NCI-H187 (cell line): ENCODE measurements at places on chromosomes 13 and 19.

GRCh38 chr13:86710013-86710412, 910.8 kb upstream of the SLITRK6 start:
- no peak for DNase-seq

GRCh38 chr13:73767747-73768315, 366.4 kb downstream of the KLF12 start:
- DNase-seq, result no peak

DNA sequence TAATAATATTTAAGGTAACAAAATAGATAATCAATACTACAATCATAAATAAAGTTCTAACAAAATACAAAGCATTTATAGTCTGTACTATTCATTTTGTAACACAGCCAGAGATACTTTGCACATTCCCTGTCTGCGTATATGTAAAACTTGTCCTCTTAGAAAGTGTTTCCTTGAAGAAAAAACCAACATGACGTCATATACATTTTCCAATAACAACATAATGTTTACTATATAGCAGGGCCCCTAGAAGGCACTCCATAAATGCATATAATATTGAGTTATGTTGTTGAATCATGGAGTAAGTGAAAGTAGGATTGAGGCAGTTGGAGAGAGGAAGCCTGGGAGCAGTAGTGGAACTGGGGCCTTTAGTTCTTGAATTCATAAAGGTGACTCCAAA, 371.4 kb upstream of the HTR2A start:
- no peak for DNase-seq

GRCh38 chr13:26494571-26495195, 62.8 kb upstream of the WASF3 start:
- DNase-seq, result no peak

DNA sequence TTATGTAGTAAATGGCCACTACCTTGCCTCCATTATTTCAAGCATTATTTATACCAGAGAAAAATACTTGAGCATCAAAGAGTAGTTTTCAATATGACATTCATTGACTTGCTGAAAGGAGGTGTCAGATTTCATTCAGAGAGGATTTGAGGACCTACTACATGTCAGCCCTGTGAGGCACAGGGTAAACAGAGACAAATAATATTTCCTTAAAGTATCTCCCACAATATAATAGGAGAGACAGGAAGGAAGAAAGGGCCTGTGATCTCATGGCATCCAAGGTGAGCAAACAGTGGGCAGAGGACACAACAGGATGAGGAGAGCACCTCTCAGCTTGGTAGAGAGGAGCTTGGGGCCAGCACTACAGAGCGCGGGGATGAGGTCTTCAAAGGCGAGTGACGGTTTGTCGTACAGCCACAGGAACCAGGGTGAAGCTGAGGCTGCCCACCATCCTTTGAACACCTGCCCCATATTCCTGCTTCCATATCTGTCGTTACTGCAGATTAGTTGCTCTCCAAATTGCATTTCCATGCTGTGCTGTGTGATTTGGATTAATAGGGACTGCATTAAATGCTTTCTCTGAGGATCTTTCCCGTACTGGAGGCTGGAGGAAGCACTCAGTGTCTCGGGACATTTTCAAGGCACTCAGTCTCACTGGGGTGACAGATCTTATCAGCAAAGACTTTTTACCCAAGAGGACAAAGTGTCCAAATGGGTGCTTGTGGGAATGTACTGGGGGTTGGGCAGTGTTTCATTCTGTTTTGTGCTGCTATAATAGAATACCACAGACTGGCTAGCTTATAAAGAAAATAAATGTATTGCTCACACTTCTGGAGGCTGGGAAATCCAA, 59.2 kb downstream of the GJA3 start:
- DNase-seq, result no peak

GRCh38 chr13:99009987-99010551, 32.2 kb upstream of the DOCK9 start:
- DNase-seq, result no peak

- DNase-seq, result no peak
Observed at GRCh38 chr13:22562116-22562515, 618.7 kb upstream of the SGCG start.

- no peak for DNase-seq
Observed at GRCh38 chr13:100881291-100881864, 206.8 kb upstream of the TMTC4 start.

DNA sequence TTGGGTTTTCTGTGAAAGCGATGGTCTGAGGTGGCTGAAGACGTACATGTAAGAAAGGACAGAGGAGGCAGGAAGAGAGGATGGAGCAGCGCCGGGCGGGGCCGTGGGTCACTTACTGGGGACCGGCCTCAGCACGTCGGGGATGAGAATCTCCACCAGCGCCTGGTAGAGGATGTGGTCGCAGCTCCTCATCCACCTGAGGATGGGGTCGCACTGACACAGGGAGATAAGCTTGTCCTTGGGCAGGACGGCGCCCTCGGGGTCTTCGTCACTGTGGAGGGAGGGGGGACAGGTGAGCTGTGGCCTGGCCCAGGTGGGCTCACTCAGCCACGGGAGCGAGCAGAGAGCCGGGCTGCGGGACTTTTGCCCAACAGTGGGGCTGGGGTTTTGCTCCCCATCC, 29.0 kb upstream of the RANBP3 start:
- no peak for DNase-seq

GRCh38 chr19:13008926-13009787, 13.9 kb downstream of the NFIX start:
- no peak for DNase-seq

DNA sequence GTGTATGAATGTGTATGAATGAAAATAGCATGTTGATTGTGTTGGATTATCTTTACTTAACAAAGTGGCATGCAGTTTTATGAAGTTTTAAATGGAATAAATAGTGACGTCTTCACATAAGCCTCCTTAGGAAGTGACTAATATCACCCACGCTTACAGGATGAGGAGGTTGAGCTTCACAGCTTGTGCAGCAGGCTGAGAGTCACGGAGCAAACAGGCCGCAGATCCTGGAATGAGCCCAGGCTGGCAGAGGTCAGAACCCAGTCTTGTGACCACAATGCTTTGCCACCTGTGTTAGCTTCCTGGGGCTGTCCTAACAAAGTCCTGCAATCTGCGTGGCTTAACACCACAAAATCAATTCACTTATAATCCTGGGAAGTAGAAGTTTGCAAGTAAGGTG, 20.8 kb downstream of the LAIR2 start:
- no peak for DNase-seq

DNA sequence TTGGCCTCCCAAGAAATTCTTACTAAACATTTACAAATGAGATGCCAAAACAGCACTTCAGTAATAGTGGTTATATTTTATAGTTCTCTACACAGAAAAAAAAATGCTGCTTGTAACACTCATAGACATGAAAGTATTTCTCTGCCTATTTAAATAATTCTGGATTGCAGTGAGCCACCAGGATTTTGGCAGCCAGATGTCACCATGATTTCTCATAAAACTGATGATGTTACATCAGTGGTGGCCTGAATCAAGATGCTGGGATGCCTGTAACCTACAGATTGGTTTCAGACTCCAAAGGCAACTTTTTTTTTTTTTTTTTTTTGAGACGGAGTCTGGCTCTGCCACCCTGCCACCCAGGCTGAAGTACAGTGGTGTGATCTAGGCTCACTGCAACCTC, 2.7 kb upstream of the CAPS start:
- no peak for DNase-seq

DNA sequence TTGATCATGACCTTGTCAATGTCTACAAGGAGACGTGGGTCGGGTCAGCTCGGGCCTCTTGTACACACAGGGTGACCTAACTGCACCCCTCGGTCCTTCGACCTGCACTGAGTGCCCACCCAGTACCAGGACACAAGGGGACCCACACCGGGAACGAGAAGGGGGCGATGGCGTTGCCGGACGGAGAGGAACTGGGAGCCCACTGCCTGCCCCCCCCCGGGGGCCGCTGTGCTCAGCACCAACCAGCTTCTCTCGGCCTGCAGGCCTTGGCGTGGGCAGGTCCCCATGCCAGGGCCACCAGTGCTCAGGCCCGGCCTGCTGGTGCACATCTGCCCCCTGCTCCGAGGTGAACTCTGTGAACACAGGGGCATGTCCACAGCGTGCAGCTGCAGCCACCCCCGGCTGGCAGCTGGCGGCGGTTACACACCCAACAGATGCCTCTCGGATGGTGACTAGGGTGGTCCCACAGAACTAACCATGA, 14.1 kb downstream of the CFD start:
- no peak for DNase-seq

DNA sequence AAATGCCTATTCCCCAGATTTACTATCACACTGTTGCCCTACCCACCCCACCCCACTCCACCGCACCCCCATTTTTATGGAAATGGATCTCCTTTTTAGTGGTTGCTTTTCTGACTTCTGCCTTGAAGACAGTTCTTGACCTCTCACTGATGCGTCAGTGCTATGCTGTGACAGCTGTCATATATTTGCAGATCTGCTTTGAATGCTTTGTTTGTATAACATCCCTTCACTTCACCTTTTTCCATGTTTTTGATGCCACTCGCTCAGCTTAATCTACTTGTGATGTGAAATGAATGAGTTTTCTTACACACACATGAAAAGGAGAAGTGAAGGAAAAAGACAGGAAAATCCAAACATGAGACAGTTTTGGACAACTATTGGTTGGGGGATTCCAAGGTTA, 731.0 kb downstream of the SLITRK6 start:
- no peak for DNase-seq

DNA sequence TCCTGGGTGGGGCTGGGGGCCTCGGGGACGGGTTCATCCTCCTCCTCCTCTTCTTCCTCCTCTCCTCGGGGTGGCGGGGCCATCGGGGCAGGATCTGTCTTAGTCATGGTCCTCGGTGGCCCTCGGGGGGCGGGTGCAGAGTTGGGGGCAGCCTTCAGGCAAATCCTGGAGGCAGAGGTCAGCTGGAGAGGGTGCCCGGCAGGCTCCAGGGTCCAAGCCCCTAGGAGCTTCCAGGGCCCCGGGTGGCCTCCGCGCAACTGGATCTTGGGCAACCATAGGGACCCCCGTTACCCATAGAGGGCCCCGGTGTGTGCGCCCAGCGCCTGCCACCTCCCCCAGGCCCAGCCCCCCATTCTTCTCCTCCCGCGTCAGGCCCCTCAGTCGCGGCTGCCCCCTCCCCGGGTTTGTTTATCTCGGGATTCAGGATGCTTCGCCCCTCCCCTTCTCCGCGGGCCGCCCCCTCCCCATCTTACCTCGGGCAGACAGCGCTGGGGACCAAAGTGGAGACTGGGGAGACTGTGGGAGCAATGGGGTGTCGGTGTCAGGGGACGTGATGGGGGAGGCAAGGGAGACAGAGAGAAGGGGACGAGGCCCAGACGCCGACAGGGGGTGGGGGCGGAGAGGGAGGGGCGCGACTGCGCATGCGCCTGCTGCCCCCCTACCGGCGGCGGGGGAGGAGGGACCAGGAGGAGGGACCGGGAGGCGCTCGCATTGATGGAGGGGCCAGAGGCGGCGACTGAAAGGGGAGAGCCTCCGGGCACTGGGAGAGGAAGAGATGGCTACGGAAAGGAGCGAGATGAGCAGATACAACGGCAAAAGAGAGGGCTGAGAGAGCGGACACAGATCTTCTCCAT, at the start of gene CLIP3:
Gene CLIP3, minus strand, starts transcription at position 623 of the 854 bp plus-strand sequence. Its CDS starts 516 bp downstream, at position 107.
- DNase-seq, result peak; percentile 12

DNA sequence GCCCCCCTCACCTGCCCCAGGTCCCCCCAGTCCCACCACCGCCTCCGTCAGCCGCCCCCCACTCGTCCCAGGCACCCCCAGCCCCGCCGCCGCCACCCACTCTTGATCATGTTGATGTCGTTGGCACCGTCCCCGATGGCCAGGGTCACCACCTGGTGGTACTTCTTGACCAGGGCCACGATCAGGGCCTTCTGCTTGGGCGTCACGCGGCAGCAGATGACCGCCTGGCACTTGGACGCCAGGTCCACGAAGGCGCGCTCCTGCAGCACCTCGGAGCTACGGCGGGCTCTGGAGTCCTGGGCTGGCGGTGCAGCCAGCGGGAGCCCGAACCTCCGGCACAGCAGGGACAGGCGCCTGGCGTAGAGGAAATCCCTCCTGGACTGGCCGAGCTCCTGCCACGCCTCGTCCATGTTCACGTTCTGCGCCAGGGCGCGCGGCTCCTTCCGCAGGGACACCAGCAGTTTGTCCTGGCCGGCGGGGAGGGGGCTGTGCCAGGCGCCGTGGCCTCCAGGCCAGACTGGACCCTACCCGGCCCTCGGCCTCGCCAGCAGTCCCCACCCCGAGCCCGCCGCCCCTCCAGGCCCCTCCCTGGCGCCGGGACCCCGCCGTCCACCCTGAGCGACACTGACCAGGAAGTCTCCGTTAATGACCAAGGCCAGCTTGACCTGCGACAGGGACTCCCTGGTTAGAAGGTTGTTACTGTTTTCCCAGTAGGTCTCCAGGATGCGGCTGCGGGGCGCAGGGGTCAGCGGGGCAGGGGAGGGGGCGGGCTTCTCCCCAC, 22.6 kb downstream of the ATP8B3 start:
- no peak for DNase-seq

GRCh38 chr13:97200081-97200942, 21.8 kb upstream of the MBNL2 start:
- no peak for DNase-seq

GRCh38 chr13:39942552-39943273, 287.3 kb downstream of the COG6 start:
- DNase-seq, result no peak

- DNase-seq, result no peak
Observed at GRCh38 chr13:26653310-26653709, 95.8 kb downstream of the WASF3 start.

- no peak for DNase-seq
Observed at GRCh38 chr13:33110386-33110712, 94.1 kb downstream of the KL start.

- DNase-seq, result no peak
Observed at GRCh38 chr13:114095486-114095885, 36.9 kb downstream of the RASA3 start.

DNA sequence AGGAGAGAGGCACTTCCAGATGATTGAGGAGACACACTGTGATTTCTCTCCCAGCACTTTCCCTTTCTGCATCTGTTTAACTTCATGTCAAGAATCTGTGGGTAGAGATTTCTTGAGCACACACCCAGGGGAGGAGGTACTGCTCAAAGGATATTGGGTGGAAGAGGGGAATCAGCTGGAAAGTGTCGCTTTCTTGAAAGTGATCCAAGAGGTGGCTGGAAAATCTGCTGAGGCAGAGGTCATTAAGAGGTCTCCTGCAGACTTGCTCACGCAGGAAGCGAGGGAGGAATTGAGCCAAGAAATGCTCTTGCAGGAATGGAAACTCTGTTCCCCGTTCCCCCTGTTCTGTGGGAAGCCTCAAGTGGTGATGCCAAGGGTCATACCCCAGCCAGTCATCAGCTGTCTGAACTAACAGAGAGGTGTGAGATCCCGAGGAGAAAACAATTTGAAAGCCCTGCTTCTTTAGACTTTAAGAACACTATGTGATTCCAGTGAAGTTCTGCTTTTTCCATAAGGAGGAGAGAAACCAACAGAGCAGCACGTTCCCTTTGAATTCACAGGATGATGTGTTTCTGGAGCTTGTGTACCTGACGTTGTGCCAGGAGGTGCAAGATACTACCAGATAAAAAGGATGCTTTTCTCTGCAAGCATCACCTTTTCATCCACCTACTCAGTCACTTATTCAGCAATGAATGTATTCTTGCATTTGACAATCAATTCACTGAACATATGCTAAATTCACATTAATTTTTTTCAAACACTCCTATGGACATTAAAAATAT, 163.4 kb upstream of the GPR12 start:
- no peak for DNase-seq

GRCh38 chr13:112651750-112652511, 37.9 kb upstream of the ATP11A start:
- DNase-seq, result no peak
